Activated CD8-positive, alpha-beta memory T cell treated with anti-CD3 and anti-CD28 coated beads for 48 hours (primary cell): ENCODE measurements at places on chromosomes 2 and 18.
A peak's percentile ranks its signal among the peaks of the same experiment; 100 is the strongest.

- no peak for DNase-seq
These were observed 58.2 kb downstream of the CAB39 start for GRCh38 chr2:230770804-230771203.

DNA sequence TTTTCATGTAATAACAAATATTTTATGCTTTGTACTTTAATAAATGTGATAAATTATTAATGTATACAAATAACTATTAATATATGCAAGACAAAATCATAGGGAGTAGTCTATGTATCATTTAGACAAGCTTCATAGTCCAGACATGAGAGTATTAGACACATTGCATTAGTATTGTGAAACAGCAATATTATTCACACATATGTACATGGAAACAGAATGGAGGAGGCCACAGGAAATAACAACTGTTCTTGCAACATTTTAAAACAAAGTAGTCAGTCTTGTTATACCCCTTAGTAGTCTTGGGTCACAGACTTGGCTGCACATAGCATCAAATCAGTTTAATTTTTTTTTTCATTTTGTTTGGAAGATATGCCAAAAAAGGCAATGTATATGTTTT is 15.8 kb downstream of the DSC1 start:
- no peak for DNase-seq

DNA sequence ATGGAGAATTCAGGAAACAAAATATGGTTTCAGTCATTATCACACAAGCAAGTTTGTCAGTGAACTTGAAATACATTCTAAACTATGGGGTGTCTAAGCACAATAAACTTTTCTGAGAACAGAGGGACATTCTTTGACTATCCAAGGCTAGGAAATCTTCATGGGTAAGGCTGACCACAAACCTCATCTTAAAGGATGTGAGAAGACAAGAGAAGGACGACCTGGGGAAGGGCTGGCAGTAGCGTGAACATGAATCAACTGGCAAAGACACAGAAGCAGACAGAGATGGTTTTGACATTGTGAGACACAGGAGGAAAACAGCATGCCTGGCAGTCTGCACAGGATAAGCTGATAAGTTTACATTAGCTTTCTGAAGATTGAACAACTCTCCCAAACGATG is 752.4 kb upstream of the SLC8A1 start:
- DNase-seq = no peak

GRCh38 chr2:181973171-181973783 is 12.4 kb upstream of the PPP1R1C start:
- DNase-seq = no peak

DNA sequence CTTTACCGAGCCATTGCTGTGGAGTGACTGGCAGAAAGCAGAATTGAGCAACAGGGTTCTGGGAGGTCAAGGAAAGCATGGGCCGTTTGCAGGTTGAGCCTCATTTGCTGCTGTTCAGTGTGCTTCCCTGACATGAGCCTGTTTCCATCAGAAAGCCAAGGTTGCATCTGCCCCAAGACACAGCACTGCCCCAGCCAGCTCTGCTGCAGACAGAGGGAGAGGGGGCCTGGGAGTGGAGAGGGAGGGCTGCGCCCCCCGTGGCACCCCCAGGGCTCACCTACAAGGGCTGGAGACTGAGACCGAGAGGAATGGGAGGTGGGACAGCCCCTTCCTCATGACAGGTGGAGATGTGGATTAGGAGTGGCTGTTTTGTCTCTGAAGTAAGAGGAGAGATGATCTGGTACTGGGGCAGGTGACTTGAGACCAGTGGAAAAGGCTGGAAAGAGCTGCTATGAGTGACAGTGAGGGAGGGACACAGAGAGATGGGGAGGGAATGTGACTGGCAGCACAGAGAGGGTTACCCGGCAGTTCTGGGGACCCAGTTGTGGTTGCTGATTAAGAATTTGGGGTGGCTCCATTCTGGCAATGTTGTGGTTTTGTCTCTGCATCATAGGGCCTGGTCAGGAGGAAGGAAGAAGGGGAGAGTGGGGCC is 218.0 kb downstream of the DYSF start:
- no peak for DNase-seq

DNA sequence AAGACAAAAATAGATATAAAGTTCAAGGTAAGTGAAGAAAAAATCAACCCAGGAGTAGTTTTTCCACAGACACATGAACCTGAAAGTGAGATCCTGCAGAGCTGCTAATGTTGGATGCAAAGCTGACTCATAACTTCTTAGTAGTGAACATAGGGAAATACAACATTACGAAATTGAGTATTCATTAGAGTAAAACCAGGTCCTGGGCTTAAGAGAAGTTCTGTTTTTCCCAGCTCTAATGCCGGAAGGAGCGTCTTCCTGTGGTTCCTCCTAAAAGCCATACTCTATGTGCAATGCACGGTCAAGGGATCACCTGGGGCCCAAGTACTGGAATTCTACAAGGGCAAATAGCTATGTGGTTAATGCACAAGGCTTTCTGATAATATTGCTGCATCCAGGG is 141.7 kb downstream of the RBMS1 start:
- DNase-seq = no peak

- DNase-seq = no peak
These were observed 136.0 kb downstream of the ZNF804A start for GRCh38 chr2:184734338-184734737.

- peak; percentile 1 for DNase-seq
These were observed 163.8 kb downstream of the WDPCP start for GRCh38 chr2:63424329-63425078.

GRCh38 chr2:96325884-96326255 is 753 bp downstream of the ITPRIPL1 start:
- no peak for DNase-seq

DNA sequence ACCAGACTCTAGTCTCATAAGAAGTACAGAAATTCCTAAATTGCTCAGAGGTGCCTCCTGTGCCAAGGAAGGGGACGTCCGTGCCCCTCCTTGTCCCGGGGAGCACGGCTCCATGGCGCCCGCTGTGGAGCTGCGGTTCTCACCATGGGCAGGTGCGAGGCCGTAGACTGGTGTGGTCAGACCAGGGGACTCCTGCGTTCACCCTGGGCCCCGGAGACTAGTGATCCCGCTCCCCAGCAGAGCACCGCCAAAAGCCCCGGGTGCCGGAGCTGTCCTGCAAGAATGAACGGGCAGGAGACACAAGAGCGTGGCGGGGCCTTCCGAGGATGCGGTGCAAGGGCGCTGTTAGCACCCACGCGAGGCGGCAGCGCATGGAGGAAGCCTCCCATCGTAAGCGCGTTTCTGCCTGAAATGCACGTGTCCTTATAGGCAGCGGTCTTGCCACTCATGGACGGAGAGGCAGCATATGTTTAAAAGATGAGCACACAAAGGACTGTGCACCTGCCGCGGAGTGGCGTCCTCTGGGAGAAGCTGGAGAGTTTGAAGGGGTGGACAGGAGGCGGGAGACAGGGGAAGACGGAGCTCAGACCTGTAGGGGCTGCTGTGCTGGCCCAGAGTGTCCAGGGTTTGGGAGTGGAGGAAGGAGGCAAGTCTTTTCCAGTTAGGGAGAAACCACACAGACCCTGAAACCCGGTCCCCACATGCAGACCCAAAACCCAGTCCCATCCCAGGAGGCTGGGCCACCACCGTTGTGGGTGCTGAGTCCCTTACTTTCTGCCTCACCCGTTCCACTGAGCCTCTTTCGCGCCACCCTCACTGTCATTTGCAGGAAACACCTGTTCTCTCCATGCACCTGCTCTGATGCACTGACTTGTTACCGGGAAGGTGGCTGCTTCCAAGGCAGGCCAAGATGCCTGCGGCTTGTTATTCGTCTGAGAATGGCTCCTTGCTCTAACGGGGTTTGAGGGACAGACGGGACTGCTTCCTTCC is 7.5 kb upstream of the KCNG2 start:
- DNase-seq = no peak

- no peak for DNase-seq
These were observed 5.4 kb downstream of the IL1R1 start for GRCh38 chr2:102147935-102148334.

DNA sequence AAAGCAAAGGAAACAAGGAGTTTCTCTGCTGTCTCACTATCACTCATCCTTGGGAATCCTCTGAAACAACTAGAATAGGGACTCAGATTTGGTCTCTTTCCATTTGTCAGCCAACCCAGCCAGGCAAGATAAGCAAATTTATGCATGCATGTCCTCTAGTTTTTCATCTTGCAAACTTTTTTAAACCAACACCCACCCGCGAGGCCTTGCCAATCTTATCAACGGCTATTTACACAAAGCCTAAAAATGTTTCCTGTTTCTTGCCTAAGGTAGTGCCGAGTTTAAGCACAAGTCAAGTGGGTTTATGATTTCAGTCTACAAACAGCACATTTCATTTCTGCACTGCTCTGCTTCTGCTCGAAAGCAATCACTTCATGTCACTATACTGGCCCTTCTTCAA is 240.9 kb downstream of the STK39 start:
- DNase-seq = no peak

GRCh38 chr2:18551623-18552022 is 8.8 kb downstream of the RDH14 start:
- no peak for DNase-seq

DNA sequence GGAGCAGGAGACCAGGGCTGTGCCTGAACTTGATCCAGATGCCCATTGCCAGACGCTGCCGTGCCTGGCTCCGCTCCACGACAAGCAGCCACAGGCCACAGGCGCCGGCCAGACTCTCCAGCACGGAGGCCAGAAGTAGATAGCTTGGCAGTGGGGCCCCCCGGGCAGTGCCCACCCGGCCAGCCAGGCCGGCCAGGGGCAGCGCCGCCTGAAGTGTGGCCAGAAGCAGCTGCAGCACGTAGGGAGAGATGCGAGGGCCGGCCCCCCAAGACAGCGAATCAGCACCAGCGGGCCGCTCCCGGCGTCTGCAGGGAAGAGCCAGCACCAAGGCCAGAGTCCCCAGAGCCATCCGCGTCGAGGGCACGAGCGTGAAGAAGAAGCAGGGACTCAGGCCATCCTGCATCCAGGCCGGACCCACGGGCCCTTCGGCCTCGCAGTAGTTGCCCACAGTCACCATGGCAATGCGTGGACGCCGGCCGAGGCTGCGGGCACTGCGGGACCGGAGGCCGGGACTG is 484 bp downstream of the ABCB6 start:
- DNase-seq = no peak

GRCh38 chr2:160145471-160145870 is 54.6 kb downstream of the ITGB6 start:
- no peak for DNase-seq

- no peak for DNase-seq
These were observed 229.5 kb downstream of the FHOD3 start for GRCh38 chr18:36527051-36527450.

GRCh38 chr2:16765356-16765755 is 99.7 kb upstream of the CYRIA start:
- DNase-seq = no peak

DNA sequence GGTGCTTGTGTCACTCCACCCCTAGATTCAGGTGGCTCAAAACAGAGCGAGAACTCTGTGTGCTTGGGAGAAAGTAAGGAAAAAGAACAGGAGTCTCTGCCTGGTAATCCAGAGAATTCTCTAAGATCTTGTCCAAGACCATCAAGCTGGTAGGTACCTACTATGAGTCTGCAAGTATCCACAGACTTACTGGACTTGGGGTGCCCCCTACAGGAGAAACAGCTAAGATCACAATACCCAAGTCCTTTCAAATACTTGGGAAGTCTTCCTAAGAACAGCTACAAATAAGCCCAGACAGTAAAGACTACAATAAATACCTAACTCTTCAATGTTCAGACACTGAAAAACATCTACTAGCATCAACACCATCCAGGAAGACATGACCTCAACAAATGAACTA is 1143.6 kb upstream of the ACVR2A start:
- DNase-seq = no peak

DNA sequence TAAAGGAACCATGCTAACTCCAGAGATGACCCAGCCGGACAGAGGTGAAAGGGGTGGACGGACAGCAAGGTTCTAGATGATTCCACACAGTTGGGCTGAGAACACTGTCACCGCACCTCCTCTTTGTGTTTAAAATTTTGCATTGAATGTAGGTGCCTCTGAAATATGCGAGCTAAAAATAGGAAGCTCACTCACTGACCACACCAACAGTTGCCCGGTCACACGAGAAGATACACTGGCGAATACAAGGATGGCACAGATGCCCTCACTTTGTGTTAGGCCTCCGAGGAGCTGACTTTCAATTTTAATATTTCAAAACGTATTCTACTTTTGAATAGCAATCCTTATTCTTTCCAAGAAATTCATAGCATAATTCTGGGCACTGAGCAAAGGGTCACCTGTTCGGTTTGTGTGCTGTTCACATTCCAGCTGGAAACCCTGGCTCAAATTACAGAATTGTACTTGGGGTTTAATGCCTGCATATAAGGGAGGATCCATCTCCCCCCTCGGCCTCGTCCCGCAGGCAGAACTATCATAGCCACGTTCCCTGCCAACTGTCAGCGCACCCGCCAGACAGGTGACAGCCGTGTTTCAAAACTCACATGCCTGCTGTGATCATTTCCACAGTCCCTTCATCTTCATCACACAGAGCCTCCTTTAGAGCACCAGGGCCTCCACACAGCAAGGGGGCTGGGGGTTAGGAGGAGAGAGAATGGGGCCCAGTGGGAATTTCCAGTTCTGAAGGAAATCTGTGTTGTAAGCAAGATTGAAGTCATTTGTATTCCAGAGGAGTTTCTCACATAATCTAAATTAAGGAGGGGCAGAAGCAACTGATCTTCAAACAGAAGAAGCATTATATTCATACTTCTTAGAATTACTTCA is 48.2 kb downstream of the ADI1 start:
- DNase-seq = no peak

GRCh38 chr2:44895061-44895460 is 46.4 kb upstream of the SIX3 start:
- no peak for DNase-seq

DNA sequence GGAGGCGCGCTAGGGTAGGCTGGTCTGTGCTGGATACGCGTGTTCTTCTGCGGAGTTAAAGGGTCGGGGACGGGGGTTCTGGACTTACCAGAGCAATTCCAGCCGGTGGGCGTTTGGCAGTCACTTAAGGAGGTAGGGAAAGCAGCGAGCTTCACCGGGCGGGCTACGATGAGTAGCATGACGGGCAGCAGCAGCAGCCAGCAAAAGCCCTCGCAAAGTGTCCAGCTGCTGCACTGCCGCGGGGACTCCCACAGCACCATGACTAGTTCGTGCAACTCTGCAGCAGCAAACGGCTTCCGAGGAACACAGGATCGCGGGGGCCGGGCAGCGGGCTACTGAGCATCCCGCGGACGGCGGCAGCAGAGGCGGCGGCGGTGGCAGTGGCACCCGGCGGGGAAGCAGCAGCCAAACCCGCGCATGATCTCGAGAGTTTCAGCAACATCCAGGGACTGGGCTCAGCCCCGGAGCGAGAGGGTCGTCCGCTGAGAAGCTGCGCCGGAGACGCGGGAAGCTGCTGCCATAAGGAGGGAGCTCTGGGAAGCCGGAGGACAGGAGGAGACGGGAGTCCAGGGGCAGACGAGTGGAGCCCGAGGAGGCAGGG is 368 bp downstream of the TMEFF2 start:
- DNase-seq = no peak

- DNase-seq = no peak
These were observed 17.3 kb upstream of the RHOB start for GRCh38 chr2:20429528-20429927.

DNA sequence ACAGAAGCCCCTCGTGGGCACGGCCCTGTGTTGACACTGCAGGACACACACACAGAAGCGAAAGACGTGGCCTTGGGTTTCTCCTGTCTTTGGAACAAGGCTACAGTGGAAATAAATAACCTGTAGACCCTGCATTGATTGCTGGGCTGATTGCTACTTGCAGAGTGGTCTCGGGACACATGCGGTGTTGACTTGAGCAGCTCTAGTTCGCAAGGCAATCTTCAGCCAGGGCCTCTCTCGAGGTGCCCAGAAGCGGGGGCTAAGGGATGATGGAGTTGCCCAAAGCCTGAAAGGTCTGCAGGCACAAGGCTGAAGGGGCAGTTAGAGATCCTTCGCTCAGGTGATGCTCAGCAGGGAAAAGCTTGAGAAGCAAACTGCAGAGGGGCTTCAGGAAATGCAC is 180.3 kb downstream of the SEPTIN10 start:
- DNase-seq = no peak
